GM12878 (cell line): ENCODE measurements at places on chromosomes 12 and 14.

- DNase-seq = peak; percentile 62
Observed at GRCh38 chr14:105481886-105482457, 4.7 kb upstream of the CRIP1 start.

- no peak for DNase-seq
Observed at GRCh38 chr14:104844306-104845032, 20.6 kb upstream of the CEP170B start.

- no peak for DNase-seq
Observed at GRCh38 chr14:32254952-32255679, 52.0 kb upstream of the RNU6-8 start.

DNA sequence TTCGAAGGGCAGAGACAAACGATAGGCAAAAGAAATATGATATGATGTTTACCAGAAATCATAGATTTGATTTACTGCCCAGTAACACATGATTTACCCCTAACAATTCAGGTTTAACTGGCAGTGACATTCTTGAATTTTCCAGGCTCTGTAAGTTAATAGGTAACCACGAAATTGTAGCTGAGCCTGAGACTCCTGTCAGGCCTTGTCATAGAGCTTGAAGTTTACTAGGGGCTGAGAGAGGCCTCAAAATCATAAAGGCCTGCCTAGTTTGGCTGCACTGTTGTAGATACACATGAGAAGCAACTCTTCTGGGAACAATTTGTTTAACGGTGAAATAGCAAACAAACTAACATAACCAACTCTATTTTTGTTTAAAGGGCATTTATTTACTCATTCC is 3.3 kb downstream of the ERP27 start:
- DNase-seq = no peak

DNA sequence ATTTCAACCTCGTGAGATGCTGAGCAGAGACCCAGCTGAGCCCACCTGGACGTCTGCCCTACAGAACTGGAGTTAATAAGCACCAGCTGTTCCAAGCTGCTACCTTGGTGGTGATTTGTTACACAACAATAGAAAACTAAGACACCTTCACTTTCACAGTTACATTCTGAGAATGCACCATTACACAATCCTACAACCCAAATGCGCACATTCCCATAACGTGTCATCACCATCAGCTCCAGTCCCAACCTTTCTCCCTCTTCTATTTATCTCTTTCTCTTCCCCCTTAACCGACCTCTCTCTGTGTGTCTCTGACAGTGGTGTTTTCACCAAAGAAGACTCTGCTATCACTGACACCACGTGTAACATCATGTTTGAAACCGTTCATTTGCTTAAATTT is 91.9 kb downstream of the TMEM132D start:
- DNase-seq = no peak
